ENCODE measurements at places on chromosomes 1 and 21. TPM values are rescaled to one million over a fixed set of nuclear protein-coding genes. Genes with fewer than 3 reads are reported as not detected.

DNA sequence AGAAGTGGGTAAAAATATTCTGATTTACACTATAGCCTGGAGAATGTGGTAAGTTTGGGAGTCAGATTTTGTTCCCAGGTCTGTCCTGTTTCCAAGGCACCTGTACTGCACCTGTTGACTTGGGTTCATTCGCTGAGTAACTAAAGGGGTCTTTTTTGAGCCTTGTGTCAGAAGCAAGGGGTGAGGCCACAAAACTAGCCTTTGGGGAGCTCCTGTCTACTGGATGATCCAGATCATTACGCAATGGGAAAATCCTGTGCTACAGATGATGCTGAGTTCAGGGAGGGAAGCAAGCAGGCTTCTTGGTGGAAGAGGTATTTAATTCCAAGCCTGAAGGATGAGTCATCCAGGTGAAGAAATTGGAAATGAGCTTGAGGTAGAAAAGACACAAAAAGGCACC is 424.0 kb downstream of the MATN1 start:
- no peak for DNase-seq

- no peak for DNase-seq
Measured at GRCh38 chr21:25567472-25567871, 39.8 kb downstream of the MRPL39 start.

DNA sequence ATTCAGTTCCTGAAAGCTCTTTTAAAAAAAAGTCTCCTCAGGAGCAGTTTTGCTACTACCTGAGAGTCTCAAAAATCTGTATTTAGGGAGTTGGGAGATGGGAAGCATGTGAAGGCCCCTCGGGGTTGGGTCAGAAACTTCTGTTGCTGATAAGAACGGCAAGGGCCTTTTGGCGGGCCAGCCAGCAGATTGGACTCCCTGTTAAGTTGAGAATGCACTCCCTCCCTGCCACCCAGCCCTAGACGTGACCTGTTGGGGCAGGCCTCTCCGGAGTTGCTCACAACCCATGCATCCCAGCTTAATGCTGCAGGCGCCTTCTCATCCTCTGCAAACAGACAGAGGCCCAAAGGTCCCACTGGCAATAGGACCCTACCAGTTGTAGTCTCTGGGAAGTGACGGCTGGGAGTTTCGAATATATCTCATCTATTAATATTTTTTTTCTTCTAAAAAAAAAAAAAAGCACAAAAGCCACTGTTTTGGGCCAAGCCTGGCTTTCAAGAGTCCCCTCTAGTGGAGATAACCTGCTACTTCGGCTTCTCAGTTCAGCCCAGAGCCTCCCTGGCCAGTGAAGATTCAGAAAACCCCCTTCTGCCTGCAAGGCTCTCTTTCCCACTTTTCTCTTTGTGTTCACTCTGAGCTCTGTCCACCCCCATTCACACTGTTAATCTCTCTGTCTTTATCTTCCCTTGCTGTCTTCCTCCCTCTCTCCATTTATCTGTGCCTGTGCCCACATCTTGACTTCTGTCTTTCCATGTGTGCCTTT is 5.3 kb downstream of the PLXNA2 start:
- DNase-seq: peak; percentile 70

DNA sequence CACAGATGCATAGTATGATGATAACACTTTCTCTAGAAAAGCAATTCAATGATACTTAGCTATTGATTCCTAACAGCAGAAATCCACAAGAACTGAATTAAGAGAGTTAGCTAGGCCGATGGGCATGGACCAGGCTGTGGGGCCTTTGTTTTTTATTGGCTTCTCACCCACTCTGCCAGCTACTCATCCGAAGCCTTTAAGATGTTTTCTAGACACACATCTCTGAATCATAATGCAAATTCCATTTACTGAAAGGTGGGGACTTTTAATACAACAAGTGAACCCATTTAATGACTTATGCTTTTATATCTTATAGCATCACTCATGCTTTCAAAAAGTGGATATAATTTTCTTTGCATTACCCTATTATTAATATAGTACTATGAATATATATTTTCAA is 170.2 kb downstream of the RUNX1 start:
- no peak for DNase-seq

GRCh38 chr1:78683079-78683478 is 33.4 kb downstream of the IFI44 start:
- peak; percentile 37 for DNase-seq

- DNase-seq: no peak
Measured at GRCh38 chr1:187310038-187310631, 481.4 kb downstream of the PLA2G4A start.

DNA sequence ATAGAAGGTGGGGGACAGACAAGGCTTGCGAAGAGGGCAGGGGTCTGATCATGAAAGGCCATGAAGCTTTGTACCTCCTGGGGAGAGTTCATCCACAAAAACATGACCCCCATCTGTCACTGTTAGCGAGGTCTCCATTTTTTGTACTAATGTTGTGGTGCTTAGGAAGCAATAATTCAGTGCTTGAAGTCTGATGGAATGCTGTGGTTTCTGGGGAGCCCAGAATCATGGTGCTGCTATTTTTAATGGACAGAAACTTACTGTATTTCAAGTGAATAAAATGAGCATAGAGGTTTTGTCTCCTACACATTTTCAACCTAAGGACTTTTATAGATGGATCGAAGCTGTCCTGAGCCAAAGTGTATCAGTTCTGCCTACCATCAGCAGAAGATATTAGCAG is 28.2 kb upstream of the RGL1 start:
- DNase-seq: peak; percentile 31

GRCh38 chr1:78586572-78586971 is 33.7 kb upstream of the IFI44L start:
- no peak for DNase-seq

GRCh38 chr1:56448529-56449300 is 130.6 kb downstream of the PLPP3 start:
- peak; percentile 2 for DNase-seq

DNA sequence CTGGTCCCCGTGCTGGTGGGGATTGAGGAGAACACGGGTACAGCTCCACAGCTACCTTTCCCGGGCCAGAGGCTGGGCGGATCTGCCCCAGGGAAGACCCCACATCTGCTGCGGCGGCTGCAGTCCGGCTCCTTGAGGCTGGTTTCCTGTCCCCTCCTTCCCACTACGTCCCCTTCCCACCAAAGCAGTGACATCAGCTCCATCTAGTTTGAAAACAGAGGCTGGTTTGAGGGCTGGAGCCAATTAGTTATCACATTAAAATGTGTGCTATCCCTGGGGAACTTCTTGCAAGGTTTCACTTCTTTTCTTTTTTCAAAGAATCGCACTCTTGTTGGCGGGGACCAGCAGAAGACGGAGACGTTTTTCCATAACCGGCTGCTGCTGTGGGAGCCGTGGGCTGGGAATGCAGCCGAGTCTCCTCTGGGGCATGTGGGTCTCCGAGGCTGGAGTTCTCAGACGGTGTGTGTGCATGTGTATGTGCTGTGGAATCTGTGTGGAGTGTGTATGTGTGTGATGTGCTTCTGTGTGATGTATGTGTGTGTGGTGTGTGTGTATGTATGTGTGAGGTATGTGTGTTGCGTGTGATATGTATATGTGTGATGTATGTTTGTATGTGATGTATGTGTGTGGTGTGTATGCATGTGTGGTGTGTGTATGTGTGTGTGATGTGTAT is 8.9 kb upstream of the PCBP3 start:
- DNase-seq: no peak

DNA sequence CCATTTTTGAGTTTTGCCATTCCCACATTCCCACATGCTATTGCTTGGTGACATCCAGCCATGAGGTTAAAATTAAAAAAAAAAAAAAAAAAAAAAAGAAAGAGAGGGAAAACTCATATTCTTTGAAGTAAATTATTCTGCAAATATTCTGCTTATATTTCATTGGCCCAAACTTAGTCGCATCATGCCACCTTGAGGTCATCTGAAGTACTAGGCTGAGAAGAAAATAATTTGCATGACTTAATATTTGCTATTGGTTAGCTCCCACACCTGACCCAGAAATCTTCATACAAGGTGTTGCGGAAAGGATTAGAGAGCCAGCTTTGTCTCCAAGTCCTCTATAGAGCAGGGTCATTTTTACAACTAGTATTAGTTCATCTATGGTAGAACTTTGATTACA is 2206.0 kb downstream of the MRPL39 start:
- peak; percentile 7 for DNase-seq

GRCh38 chr21:41651406-41651805 is 115.4 kb downstream of the RIPK4 start:
- DNase-seq: no peak

DNA sequence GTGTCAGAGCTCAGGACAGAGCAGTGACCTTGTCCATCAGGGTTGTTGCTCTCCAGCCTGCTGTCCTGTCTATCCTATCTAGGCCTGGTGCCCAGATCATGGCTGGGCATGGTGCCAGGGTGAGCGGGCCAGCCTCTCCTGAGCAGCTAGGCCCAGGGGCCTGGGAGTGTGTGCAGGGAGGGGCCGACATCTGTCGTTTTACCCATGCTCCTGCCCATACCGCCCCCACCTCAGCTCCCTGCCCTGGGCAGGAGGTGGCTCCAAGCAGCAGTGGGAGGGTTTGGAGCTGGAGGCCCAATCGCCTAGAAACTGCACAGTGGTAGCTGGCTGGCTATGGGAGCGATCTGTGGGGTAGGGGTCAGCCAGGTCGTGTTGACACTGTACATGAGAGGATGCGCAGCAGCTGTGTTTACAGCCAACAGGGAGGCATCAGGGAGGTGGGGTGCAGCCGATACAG is 6.5 kb downstream of the INSRR start:
- no peak for DNase-seq

- peak; percentile 34 for DNase-seq
Measured at GRCh38 chr1:171984850-171985485, 143.7 kb downstream of the DNM3 start.

The ZNF648 gene
- not detected for total RNA-seq

The PIGP gene
- total RNA-seq: 22.3 TPM

The MFAP2 gene
- total RNA-seq: 0.41 TPM

The FAM151A gene
- not detected for total RNA-seq

The NBPF20 gene
- total RNA-seq: 2.3 TPM

The GJA9 gene
- total RNA-seq: not detected
